ENCODE measurements at places on chromosomes 3 and 15.

DNA sequence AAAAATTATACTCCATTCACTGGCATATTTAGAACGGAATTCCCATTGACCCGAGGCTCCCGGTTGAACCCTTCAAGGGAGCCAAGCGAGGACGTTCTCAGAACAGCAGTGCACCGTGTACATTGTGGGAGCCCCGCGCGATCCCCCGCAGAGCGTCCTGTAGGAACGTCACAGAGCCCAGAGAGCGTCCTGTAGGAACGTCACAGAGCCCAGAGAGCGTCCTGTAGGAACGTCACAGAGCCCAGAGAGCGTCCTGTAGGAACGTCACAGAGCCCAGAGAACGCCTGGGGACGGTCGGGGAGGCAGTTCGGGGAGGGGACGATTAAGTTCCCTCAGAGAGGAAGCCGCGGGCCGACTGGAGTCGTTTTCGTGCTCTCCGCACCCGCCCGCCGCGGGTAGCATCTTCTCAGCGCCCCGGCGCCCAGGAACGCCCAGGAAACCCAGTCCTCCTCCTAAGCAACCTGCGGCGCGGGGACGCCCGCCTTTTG is 506 bp upstream of the ATP1B3 start:
- no peak for DNase-seq

DNA sequence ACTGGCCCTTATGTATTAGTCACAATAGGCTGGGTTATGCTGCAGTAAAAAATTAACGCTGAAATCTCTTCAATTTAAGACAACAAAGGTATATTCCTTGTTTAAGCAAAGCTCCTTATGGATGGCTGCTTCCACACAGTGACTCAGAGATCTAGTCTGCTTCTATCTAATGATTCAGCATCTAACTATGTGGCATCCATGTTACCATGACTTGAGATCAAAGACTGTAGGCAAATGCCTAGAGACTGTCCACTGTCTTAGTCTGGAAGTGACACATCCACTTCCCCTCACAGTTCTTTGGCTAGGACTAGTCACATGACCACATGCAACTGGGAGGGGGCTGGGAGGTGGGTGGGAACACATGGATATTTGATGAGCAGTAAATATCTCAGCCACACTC is 61.3 kb upstream of the PSMD6 start:
- DNase-seq: no peak

DNA sequence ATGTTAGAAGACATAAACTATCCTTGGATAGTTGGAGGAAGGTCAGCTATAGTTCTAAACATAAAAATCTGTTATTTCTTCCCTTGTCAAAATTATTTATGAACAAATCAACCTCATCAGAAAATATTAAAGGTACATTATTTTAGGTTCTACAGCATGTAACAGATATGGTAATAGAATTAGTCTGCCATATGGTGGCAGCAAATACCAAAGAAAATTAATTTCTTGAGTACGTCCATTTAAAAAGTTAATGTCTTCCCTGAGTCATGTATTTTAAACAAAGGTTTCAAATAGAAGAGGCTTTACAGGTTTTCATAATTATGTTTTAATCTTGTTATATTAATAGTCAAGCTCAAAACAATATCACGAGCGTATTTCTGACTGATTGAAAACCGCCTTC is 17.9 kb upstream of the ANKRD28 start:
- no peak for DNase-seq

- DNase-seq: no peak
Measured at GRCh38 chr3:37262816-37263393, 88.5 kb upstream of the LRRFIP2 start.

- no peak for DNase-seq
Measured at GRCh38 chr15:25714538-25714840, 148.6 kb downstream of the ATP10A start.

Data from GM04503 (cell line).